Activated CD4-positive, alpha-beta T cell treated with anti-CD3 and anti-CD28 coated beads for 36 hours (primary cell): ENCODE measurements at places on chromosomes 3 and 15. TPM values are rescaled to one million over a fixed set of nuclear protein-coding genes. Genes with fewer than 3 reads are reported as not detected.

Gene ADCY5
- total RNA-seq = not detected

Gene RPUSD2
- 11.0 TPM for total RNA-seq

DNA sequence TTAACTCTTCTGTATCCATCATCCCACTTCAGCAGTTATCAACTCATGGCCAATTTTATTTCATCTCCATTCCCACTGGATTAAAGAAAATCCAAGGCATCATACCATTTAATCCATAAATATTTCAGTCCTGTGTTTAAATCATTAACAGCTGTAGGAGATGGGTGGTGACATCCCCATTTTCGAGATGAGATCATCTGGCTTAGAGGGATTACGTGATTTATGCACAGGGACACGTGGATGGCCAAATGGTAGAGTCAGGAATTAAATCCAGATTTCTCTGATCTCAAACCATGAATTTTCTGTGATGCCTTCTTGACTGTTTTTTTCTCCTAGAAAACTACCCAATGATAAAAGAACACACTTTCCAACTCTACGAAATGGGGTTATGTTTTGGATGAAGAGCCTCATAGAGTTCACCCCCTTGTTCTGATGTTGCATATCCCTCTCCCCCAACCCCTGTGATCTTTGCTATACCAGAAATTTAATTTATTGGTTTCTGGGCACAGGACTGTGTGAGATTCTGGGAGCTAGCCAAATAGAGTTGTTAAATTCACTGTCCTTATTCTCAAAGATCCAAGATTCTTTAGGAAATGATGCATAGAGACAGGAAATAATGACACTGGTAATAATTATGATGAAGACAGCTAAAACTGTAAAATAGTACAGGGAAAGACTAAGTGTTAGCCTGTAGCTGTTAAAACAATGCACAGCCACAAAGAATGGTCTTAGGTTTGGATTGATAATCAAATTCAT lies 7.4 kb downstream of the ZNF589 start:
- no peak for DNase-seq

DNA sequence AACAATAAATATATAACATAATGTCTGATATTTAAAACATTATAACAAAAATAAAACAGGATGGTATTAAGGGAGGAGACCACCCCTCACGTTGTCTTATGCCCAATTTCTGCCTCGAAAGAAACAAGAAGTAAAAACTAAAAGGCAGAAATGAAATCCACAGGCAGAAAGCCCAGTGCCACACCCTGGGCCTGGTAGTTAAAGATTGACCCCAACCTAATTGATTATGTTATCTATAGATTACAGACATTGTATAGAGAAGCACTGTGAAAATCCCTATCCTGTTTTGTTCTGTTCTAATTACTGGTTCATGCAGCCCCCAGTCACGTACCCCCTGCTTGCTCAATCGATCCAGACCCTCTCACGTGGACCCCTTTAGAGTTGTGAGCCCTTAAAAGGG lies 22.3 kb upstream of the ACP3 start:
- no peak for DNase-seq
